ENCODE measurements at places on chromosomes 5 and 9.

- H3K27me3 ChIP-seq: no peaks in the 10 kb centered on the region
- no peaks in the 10 kb centered on the region for H3K36me3 ChIP-seq
- no peaks in the 10 kb centered on the region for H3K4me1 ChIP-seq
- H3K27ac ChIP-seq: no peak overlapping the region
- DNase-seq: no peak
- H3K4me3 ChIP-seq: no peak overlapping the region
Observed at GRCh38 chr5:128549496-128549895, 11.5 kb upstream of the FBN2 start.

GRCh38 chr5:110836851-110837250, 98.0 kb downstream of the SLC25A46 start:
- no peaks in the 10 kb centered on the region for H3K36me3 ChIP-seq
- no peak overlapping the region for H3K27ac ChIP-seq
- no peak for DNase-seq

- no peak for DNase-seq
- no peaks in the 10 kb centered on the region for H3K36me3 ChIP-seq
- no peak overlapping the region for H3K27ac ChIP-seq
- no peak overlapping the region for H3K4me3 ChIP-seq
Observed at GRCh38 chr9:93225417-93225816, 41.5 kb downstream of the WNK2 start.

DNA sequence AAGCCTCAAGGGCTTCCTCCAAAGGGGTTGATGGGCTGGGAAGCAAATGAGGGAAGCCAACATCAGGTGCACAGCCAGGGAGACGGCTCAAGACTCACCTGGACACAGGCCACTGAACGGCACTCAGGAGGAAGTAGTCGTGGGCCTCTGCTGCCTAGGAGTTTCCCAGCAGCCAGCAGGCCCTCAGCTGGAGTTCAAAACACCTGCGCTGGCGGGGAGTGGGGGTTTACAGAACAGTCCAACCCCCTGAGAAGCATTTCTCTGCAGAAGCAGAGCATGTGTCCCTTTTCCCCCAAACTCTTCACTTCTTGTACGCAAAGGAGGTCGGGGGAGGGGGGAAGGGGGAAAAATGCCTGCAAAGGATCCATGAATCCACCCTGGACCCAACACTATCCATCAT, 2.3 kb downstream of the WHRN start:
- no peaks in the 10 kb centered on the region for H3K36me3 ChIP-seq
- no peak overlapping the region for H3K4me3 ChIP-seq
- H3K27me3 ChIP-seq: peaks cover 14% of the 10 kb centered on the region
- DNase-seq: no peak
- peaks cover 10% of the 10 kb centered on the region for H3K4me1 ChIP-seq

GRCh38 chr5:77920359-77921058, 144.4 kb upstream of the TBCA start:
- no peaks in the 10 kb centered on the region for H3K27me3 ChIP-seq
- no peak overlapping the region for H3K27ac ChIP-seq
- H3K36me3 ChIP-seq: no peaks in the 10 kb centered on the region
- no peak overlapping the region for H3K4me3 ChIP-seq
- DNase-seq: no peak

DNA sequence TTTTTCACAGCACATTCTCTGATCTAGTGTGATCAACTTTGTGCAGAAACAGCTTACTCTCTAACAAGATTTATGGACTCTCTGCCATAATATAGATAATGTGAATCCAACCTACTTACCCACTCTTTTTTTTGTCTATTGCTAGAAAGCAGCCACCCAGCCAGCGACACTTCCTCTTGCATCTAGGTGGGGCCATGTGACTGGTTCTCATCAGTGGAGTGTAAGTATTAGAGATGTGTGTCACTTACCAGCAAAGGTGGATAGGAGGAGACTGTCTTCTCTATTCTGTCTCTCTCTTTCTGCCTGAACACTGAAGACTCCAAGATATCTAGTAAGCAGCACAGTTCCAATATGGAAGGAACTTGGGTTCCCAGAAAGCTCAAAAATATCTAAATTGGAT, 174.8 kb downstream of the MCTP1 start:
- H3K36me3 ChIP-seq: no peaks in the 10 kb centered on the region
- no peaks in the 10 kb centered on the region for H3K4me1 ChIP-seq
- DNase-seq: no peak
- no peaks in the 10 kb centered on the region for H3K27me3 ChIP-seq

DNA sequence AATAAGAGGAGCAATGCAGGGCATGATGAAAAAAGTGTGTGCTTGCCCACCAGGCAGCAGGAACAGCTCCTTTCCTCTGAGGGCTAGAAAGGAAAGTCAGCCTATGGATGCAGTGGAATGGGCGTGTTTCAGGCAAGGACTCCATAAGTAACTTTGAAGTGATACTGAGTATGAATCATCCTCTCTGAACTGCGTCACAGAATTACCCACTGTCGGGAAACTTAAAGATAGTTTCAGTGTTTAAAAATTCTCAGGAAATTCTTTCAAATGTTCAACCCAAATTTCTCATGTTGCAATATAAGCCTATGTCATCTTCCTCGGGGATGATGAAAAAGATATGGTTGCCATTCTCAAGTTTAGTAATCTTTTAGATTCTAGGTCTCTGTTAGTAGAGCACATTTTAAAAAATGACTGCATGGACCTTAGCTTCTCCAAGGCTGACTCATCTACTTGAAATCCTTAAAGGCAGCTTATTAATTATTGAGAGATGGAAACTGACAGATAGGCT, 27.7 kb downstream of the PTCD2 start:
- no peak overlapping the region for H3K4me3 ChIP-seq
- H3K4me1 ChIP-seq: no peaks in the 10 kb centered on the region
- H3K36me3 ChIP-seq: no peaks in the 10 kb centered on the region
- no peaks in the 10 kb centered on the region for H3K27me3 ChIP-seq
- no peak for DNase-seq

- peaks cover 19% of the 10 kb centered on the region for H3K27me3 ChIP-seq
- H3K36me3 ChIP-seq: peaks cover 3% of the 10 kb centered on the region
- H3K4me1 ChIP-seq: peaks cover 2% of the 10 kb centered on the region
- H3K4me3 ChIP-seq: peak overlapping the region; percentile 5
- DNase-seq: peak; percentile 89
Observed at GRCh38 chr9:137461663-137462395, 2.7 kb upstream of the NSMF start.

DNA sequence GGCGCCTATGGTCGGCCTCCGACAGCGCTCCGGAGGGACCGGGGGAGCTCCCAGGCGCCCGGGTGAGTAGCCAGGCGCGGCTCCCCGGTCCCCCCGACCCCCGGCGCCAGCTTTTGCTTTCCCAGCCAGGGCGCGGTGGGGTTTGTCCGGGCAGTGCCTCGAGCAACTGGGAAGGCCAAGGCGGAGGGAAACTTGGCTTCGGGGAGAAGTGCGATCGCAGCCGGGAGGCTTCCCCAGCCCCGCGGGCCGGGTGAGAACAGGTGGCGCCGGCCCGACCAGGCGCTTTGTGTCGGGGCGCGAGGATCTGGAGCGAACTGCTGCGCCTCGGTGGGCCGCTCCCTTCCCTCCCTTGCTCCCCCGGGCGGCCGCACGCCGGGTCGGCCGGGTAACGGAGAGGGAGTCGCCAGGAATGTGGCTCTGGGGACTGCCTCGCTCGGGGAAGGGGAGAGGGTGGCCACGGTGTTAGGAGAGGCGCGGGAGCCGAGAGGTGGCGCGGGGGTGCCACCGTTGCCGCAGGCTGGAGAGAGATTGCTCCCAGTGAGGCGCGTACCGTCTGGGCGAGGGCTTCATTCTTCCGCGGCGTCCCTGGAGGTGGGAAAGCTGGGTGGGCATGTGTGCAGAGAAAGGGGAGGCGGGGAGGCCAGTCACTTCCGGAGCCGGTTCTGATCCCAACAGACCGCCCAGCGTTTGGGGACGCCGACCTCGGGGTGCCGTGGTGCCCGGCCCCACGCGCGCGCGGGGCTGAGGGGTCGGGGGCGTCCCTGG, 561 bp downstream of the DAPK1 start:
- no peaks in the 10 kb centered on the region for H3K4me1 ChIP-seq
- H3K4me3 ChIP-seq: peak overlapping the region; percentile 83
- no peaks in the 10 kb centered on the region for H3K27me3 ChIP-seq
- no peak for DNase-seq
- peak overlapping the region; percentile 58 for H3K27ac ChIP-seq
- H3K36me3 ChIP-seq: peaks cover 6% of the 10 kb centered on the region
